Activated CD4-positive, alpha-beta T cell treated with anti-CD3 and anti-CD28 coated beads, Interleukin-10, Interleukin-2, amounts not matched to agents 100 ng/mL and 50 ng/mL, durations not matched to agents 16 hours and 8 hours (primary cell): ENCODE measurements at places on chromosomes 3 and 15.

DNA sequence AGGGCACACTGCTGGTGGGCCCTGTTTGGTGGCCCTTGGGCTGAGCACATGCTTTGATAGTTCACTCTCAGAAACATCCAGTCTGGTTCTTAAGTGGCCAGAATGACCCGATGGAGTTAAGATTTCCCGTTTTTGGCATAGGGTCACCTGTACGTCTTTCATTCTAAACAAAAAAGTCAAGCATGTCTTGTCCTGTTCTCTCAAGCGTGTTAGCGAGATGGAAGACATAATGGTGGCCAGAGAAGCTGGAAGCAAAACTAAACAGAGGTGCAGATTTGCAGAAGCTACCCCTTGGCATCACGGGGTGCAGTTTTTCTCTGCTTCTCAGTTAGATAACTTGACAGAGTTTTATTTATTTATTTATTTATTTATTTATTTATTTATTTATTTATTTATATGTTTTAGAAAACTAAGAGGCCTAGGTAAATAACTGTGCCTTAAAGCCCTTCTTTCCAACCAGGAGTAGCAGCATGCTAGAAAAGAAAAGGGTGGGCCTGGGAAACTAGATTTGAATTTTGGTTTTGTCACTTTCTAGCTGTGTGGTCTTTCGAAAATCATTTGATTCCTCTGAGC, 63.0 kb downstream of the ST6GAL1 start:
- no peak for DNase-seq

GRCh38 chr3:129439226-129439816, 427 bp downstream of the MBD4 start:
- DNase-seq: peak; percentile 57

GRCh38 chr3:53709860-53710674, 136.2 kb downstream of the CHDH start:
- DNase-seq: peak; percentile 75

GRCh38 chr3:53766706-53767105, 79.5 kb downstream of the CHDH start:
- no peak for DNase-seq

DNA sequence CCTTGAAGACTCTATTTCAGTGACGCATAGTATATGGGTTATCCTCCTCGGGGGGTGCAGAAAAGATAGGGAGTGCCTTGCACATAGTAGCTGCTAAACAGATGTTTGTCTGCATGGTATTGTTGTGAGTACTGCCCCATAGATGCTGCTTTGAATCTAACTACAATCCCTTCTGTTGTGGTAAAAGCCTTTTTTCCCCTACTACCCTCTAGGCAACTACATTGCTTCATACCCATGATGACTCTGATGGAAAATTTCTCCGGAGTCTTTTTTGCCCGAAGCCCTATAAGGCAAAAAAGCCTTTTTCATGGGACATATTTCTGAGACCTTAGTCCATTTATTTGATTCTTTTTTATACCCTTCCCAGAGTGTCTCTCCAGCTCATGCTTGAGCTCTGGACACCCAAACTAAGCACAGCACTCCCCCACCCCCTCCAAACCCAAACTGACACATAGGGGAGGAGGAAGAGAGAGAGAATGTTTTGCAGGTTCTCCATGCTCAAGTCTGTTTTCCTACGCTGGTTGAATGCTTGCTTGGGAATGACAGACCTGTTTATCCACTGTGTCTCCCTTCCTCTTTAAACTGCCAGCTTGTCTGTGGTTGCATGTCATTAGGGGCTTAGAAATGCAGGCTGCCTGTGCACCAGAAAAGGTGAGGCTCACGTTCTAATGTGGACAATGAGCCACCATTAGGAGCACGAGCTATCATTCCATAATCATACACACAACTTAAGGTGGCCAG, 52.9 kb downstream of the LRTM1 start:
- no peak for DNase-seq

DNA sequence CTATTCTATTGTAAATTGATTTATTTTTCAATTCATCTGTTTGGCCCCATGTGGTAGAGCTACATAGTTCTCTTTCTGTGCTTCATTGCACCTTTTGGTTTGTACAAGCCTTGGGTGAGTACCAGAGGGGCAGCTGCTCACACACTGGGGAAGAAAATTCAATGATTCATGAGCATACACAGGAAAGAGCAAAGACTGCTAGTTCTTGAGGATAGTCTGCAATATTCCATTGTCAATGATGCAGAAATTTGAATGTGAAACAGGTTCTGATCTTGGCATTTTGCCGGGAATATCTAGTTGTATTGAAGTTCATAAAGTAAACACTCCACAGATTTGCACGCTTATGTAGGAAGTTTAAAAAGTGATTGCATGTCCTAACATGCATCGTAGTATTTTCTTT, 304.6 kb downstream of the NAALADL2 start:
- DNase-seq: no peak

GRCh38 chr3:124373524-124373923, 356.7 kb upstream of the UMPS start:
- peak; percentile 69 for DNase-seq

DNA sequence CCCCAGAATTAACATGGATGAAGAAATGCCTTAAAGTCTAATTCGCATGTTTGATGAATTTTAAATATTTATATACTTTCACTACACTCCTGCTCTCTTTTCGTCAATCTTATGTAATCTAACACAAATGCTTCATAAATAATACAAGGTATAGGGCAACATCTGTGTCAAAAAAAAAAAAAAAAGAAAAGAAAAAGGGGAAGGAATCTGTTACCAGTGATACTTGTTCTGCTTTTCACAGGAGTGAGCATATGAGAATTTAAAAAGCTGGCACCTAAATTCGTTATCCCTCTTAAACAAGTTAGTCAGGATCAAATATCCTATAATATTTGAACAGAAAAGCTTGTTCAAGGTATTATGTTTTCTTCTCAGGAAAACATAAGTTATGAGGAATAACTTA, 243.8 kb downstream of the KCNH8 start:
- DNase-seq: no peak

DNA sequence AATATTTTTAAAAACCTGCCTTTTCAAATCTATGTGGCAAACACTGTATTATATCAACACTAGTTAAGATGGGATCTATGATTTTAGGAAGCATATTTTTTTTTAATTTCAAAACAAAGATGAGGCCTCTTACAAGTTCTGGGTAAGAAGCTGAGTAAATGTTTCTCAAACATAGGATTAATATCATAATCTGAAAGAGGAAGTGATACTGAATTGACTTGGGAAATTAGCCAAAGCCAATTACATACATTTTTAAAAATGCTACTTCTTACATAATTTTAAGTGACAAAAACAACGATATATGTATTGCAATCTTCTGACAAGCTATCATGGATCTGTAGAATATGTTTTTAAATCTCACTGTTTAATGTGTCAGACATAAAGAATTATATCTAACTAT, 135.1 kb upstream of the UBP1 start:
- no peak for DNase-seq

GRCh38 chr15:52151353-52151752, 38.8 kb upstream of the BCL2L10 start:
- DNase-seq: no peak

DNA sequence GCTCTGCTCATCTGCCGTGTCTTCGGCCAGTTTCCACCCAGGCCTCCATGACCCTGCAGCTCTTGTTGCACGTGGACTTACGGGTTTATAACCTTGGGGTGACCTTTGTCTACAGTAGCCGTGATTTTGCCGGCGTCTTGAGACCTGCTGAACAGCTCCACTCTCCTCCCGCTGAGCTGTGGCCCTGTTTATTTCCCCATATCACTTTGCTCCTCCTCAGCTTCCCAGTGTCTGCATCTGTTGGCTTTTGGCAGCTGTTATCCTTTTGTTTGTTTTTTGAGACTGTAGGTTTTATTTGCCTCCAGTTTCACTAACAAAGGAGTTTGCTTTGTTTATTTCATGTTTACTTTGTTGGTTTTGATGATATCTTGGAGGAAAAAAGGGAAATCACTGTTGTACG, 29.3 kb upstream of the SLC28A1 start:
- no peak for DNase-seq

DNA sequence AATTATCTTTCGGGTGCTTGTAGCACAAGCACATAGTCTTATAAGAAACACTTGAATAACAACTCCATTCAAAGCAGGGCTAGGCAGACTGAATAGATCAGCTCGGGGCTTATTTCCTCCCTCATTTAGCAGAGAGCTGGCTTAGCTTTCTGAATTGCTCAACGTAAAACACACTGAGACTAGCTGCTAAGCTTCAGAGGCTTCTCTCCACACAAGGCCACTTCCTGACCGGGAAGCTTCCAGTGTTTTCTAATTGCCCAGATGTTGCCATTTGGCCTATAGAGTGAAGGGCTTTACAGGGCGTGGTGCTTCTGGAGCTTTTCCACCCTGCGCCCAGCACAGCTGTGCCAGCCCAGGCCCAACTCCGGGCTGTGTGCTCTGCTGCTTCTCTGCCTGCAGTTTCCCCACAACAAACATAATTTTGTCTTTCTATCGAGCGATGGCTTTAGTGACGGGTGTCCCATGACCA, 16.6 kb downstream of the FAM240A start:
- no peak for DNase-seq
